ENCODE measurements at places on chromosomes 16 and 17.
A peak's percentile ranks its signal among the peaks of the same experiment; 100 is the strongest.

DNA sequence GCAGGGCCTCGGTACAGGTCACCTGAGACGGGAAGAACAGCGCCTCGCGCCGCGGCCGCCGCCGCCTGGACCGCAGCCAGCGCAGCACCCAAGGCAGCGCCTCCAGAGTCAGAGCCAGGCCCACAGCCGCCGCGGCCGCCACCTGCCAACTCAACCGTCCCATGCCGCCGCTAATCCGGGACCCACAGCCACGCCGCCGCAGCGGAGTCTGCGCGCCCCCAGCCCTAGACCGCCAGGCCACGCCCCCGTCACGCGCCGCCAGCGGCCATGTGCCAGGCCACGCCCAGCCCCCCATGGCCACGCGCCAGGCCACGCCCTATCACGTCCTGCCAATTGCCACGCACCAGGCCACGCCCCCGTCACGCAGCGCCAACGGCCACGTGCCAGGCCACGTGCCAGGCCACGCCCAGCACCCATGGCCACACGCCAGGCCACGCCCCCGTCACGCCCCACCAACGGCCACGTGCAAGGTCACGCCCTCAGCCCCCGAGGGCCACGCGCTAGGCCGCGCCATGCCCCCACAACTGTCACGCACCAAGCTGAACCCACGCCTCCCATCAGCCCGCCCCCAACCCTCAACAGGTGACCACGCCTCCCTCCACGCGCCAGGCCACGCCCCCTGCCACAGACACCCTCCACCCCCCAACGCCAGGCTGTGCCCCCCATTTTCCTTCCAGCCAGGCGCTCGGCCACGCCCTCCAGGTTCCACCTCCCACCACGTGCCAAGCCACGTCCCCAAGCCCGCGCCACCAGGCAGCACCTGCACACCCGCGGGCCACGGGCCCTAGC is at the start of gene PLD6:
PLD6 (minus strand) TSS at position 210 of the 789 bp plus-strand sequence; CDS start at position 163, 47 bp downstream.
- peak; percentile 49 for DNase-seq

- DNase-seq = no peak
Observed at GRCh38 chr16:2500430-2500917, 13.3 kb upstream of the ATP6V0C start.

DNA sequence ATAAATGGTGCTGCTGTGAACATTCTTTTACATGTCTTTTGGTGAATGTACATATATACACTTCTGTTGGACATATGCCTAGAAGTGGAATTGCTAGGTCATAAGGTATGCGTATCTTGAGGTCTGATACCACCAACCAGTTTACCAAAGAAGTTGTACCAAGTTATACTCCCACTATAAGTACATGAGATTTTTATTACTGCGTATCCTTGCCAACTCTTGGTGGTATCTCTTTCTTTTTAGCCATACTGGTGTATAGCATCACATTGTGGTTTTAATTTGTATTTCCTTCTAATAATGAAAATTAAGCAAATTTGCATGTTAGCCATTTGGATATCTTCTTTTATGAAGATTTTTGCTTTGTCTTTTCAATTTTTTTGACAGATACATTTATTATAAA is 80.5 kb downstream of the ATF7IP2 start:
- DNase-seq = no peak

GRCh38 chr16:66418165-66418962 is 8.7 kb upstream of the BEAN1 start:
- no peak for DNase-seq

- no peak for DNase-seq
Observed at GRCh38 chr16:2846511-2847310, 11.3 kb downstream of the PRSS22 start.

GRCh38 chr17:36855459-36855858 is 81.8 kb upstream of the LHX1 start:
- DNase-seq = no peak

DNA sequence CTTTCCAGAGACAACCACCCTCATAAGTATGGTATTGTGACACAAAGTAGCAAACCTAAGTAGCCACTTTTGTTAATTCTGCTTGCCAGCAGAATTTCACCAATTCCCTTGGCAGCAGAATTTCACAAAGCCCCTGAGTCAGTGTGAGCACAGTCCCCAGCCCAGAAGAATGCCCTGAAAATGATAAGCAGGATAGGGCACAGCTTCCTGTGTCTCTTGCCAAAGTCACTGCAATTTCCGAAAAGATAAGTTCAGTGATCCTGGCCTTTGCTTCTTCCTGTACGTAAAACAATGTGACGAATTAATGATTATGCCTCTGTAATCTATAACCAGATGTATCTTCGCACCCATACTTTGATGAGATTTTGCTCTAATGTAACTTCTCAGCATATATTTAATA is 16.0 kb upstream of the WIPF2 start:
- no peak for DNase-seq

- no peak for DNase-seq
Observed at GRCh38 chr17:83012868-83013778, 66.3 kb upstream of the METRNL start.

GRCh38 chr17:9004132-9004960 is 17.0 kb upstream of the NTN1 start:
- DNase-seq = no peak

DNA sequence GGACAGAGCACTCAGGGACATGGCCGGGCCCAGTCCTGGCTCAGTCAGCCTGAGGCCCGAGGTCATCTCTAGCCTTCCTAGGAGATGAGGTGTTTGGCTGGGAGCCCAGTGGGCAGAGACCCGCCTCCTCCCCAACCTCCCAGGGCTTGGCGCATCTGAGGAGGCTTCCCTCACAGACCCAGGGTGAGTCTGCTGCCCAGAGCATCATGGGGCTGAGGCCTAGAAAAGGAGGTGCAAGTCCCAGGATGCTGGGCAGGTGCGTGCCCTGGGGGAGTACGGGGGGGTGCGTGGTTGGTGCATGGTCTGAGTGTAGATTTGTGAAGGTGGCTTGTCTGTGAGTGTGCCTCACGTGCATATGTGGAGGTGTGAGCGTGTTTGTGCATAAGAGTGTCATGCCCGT is 4.7 kb downstream of the PDE6G start:
- DNase-seq = no peak

DNA sequence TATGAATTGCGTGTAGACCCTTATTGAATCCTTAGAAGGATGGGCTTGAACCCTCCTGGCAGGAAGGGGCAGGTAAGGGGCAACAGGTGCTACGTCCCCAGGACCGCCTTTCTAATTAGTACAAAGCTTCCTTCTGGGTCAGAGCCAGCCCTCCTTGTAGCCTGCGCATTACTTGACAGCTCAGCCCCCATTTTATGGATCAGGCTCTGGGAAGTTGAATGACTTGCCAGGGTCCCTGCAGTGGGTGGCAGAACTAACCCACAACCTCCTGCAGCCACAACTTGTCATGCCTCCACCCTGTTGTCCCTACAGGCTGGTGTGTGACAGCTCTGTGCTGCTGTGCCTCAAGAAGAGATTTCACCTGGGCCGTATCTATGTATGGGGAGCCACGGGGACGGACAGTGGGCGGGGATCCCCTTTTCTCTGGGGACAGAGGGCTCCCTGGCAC is 2.7 kb downstream of the MYO15B start:
- no peak for DNase-seq

DNA sequence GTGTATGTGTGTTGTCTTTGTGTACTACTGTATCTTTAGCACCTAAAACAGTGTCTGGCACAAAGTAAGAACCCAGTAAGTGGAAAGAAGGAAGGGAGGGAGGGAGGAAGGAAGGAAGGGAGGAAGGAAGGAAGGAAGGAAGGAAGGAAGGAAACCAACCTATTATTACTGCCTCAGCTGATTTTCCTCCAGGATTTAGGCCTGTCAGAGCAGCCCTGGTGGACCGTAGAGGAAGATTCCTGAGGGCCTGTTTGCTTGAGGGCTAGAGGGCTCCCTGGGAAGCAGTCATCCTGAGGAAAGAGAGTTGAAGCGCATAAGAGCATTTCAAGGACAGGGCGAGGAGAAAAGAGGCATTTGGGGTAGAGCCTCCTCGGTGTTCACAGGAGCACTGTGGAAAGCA is 61.5 kb downstream of the WSB1 start:
- no peak for DNase-seq

DNA sequence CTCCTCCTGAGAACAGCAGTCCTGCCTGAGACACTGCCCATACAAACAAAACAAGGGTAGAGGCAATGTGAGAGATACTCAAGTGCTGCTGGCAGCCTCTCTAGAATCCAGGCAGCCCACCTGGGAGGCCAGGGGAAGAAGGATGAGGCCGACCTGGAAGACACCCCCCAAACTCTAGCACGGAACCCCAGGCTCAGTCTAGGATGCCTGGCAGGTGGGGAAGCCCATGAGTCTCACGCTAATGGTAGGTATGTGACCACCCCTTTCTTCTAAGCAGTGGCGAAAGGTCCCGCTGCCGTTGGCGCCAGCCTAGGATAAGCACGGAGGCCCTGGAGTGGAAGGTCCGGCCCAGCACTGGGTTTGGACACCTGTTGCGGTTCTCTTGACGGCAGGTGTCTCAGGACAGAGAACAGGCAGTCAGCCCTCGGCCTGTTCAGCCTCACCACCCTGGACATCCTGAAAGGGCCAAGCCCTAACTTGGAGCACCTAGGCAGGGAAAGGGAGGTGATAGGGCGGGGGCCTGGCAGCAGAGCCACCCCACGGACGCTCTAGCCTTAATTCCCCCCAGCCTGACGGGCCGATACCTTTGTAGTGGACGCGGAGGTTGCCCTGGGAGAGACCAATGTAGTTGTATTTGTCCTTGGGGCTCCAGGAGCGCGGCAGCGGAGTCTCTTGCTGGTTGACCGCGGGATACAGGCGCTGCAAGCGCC is 487 bp downstream of the RANBP10 start:
- DNase-seq = no peak

DNA sequence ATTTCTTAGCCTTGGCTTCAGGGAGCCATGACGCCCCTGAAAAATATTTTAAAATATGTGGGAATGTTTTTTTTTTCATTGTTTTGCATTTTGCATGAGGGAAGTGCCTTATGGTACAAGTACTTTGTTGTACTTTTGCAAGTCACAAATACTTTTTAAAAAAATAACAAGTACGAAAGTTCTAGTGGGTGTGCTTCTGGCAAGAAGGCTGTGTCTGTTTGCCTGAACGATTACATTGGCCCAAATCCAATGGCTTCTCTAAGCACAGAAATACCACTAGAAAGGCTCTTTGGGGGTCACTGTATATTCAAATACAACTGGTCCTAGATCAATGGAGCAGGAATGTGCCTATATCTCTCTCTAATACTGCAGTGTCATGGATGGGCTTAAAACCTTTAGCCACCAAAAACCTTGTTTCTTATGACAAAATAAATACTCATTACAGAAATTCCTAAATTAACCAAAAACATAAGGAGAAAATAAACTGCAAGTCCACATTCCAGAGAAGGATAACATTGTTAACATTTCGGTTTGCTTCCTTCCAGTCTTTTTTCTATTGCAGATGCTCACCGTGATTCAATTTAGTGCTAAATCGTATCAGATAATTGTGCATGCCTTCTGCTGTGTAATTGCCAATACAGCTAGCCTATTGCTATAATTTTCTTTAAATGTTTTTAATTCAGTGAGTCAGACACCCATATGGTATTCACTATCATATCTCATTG is 97.4 kb downstream of the VAT1L start:
- DNase-seq = no peak

GRCh38 chr17:63641692-63642448 is 19.7 kb downstream of the MAP3K3 start:
- no peak for DNase-seq

DNA sequence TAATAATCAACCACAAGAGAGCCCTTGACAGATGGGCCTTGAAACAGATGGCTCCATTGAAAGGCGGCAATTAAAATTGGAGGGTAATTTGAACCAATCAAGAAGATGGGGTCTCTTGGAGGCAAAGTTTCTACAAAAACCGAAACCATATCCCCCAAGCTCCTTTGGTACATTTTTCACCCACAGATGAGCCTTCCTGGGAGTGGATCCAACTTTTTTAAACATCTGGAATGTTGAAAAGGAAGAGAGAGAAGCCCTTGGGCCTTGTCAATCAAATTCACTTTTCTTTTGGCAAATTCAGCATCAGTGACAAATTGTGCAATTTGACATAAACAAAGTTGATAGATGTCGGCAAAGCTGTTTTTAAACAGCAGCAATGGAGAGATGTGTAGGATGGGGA is 13.2 kb upstream of the NUP93 start:
- no peak for DNase-seq
